ENCODE measurements at places on chromosomes 4 and X.

- no peak for DNase-seq
These were observed 437.9 kb downstream of the AFF2 start for GRCh38 chrX:148938348-148938747.

GRCh38 chrX:69163936-69164741, 1.1 kb downstream of the PJA1 start:
- peak; percentile 16 for DNase-seq

- DNase-seq, result no peak
These were observed 7.4 kb downstream of the BGN start for GRCh38 chrX:153502131-153502530.

- DNase-seq, result peak; percentile 79
These were observed 71.7 kb downstream of the APBB2 start for GRCh38 chr4:41142376-41143310.

DNA sequence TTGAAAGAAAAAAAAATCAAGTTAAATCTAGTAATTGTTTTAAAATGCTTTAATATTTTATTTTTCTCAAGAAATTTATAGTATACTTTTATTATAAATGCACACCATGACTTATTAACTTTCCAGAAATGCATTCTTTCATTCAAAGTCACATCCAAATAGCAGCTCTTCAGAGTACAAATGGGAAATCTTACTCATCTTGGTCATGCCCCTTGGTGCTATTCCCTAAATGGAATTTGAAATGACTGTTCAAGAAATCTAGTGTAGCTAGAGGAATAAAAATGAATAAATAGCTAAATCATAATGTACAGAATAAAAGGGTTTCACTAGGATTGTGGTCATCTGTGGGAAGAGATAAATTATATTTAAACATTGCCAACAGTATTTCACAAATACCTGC, 1139.7 kb downstream of the PCDH18 start:
- DNase-seq, result no peak

DNA sequence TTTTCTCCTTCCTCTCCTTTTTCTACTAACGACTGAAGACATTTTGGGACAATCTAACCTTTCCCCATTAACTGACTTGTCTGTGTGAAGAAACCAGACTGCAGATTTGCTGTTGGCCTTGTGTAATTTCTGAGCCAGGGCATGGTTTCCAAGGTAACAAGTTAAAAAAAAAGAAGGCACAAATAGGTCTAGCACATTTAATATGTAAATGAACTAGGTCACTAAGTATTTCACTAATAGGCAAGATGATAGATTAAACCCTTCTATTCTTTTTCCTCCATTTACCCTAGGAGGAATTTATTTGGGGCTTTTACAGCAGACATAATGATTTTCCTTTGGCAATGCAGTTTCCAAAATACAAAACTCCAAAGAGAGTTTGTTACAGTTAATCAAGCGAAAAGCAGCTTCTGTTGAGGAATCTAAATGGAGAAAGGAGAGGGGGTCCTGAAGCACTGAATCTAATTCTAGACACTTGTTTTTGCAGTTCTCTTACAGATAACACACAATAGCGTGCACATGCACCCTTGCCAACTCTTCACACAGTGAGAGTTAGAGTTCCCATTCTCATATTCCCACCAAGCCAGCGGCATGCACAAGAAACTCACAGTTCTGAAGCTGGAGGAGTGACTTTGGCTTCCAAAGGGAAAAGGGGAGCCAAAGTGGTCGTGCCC, 72.0 kb downstream of the TSPAN5 start:
- DNase-seq, result no peak

DNA sequence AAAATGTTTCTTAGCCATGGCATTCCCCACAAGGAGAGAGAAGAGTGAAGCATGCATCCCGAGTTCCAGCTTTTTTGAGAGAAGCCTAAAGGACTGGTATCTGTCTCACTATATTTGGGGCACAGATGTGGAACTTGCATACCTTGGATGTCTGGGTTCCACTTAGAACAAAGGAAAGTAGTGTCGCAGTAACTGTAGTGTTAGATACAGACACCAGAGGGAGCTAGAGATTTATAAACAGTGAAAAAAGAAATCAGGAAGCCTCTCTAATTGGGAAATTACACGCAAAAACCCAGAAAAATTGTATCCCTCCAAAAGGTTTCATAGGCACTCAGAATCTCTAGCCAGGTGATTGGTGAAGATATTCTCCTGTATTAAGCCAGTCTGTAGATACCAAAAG, 34.4 kb downstream of the AGTR2 start:
- no peak for DNase-seq

DNA sequence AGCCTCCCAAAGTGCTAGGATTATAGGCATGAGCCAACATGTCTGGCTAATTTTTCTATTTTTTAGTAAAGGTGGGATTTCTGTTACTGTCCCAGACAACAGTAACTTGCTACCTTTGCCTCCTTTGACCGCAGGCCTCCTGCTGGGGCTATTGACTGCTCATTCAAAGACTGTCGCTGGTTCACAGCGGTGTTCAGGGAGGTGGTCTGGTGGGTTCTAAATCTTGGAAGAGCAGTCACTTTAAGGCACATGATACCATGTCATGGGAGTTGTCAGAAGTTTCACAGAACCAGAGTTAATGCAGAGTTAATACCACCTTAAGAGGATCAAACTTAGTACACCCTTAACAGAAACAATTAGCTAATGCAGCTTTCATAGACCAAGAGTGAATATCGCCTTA, 3.8 kb downstream of the ASMT start:
- DNase-seq, result no peak

GRCh38 chr4:94489098-94489497, 37.4 kb downstream of the PDLIM5 start:
- DNase-seq, result peak; percentile 46

- DNase-seq, result no peak
These were observed 3.2 kb downstream of the TMEM165 start for GRCh38 chr4:55398966-55399365.

GRCh38 chr4:115437739-115438138, 324.3 kb upstream of the NDST4 start:
- no peak for DNase-seq

DNA sequence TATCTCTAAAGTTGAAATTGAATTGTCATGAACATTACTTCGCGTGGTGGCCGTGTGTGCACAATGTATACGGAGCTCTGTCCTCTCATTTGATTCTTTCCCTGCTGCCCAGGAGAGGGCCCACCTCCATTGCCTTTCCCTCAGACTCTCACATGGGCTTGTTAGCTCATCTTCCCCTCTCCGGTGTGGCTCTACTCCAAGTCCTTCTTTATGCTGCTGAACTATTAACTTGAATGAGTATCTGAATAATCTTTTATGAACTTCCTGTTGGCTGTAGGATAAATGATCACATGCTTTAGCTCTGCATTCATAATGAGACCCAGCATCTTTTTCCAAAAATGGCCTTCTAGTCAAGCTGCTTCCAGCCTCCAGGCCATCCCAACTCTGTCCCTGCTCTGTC, 68.8 kb upstream of the CLNK start:
- DNase-seq, result peak; percentile 43

DNA sequence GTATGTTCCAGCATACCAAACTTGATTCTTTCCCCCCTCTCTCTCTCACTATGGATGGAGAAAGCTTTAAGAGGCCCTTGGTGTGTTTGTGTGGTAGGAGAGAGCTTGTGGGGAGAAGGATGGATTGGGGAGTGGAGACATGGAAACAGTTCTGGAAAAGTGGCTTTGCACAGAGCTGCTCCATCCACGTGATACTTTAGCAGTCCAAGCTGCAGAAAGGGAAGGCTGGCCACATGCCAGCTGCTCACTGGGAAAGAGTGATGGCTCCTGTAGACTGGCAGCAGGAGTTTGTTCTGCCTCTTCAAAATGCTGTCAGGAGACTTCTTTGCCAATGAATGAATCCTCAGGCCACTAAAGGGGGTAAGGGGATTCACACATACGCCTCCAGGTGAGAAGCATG, 21.7 kb upstream of the SEC24B start:
- peak; percentile 20 for DNase-seq

DNA sequence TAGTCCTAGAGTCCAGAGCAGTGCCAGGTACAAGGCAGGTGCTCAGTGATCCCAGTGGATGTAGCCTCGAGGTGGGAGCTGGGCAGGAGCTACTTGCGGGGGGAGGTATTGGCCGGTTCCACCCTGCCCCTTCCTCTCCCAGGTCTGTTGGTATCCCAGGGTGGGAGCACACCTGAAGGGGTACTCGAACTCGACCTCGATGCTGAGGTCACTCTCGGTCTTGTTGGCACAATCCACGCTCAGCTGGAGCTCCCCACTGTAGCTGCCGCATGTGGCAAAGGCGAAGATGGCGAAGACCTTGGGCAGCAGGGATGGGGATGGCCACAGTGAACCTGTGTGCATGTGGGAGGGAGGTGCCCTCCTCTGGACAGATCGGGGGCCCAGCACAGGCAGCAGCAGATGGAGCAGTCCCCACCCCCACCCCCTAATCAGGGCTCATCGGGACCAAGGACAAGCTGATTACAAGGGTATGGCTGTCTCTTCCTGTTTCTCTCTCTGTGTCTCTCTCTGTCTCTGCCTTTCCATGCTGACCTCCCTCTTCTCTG, 2.4 kb downstream of the SYP start:
- DNase-seq, result no peak

GRCh38 chr4:155629183-155629825, 37.3 kb upstream of the GUCY1A1 start:
- peak; percentile 89 for DNase-seq

GRCh38 chr4:792626-793092, 33.3 kb downstream of the CPLX1 start:
- no peak for DNase-seq

DNA sequence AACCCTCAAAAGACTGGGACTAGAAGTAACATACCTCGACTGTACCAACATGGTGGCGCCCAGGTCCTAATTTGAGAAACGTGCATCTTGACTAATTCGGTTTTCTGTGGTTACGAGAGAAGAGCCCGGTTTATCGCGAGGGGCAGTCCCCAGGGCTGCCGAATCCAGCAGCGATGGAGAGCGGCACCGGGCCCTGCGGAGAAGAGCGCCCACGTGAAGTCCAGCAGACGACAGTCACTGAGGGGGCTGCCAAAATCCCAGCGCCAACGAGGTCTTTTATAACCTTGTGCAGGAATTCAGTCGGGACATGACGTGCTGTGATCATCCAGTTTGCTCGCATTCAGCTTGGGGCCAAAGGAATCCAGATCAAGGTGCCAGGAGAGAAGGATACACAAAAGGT, 187.5 kb upstream of the SLITRK2 start:
- no peak for DNase-seq

DNA sequence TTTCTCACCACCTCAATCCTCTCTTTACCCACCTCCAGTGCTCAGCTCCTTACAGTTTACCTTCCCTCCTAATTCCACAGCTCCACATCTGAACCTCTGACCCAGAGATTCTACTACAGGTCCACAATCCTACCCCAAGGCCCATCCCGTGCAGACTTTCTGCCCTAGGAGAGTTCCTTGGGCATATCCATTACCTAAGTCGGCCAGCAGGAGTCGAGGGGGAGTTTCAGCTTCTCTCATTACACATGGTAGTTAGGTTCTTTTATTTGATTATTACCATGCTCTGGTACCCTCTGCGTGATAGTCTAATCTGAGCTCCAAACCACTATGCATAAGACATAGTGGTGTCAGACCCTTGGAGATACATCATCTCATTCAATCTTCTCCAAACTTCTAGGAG, 117.9 kb downstream of the SH3RF1 start:
- DNase-seq, result no peak

DNA sequence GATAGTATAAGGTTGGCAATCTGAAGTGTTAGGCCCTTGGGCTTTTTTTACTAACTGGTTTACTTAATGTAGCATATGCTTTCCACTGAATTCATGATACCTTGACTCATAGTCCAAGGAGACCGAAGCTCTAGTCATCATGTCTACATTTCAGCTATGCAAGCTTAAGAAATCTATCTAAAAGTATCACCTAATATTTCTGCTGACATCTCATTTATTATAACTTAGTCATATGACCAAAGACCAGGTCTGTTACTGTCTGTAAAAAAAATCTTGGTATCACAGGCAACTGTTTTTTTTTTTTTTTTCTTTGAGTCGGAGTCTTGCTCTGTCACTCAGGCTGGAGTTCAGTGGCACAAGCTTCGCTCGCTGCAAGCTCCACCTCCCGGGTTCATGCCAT, 814.0 kb upstream of the NDST4 start:
- no peak for DNase-seq

- peak; percentile 78 for DNase-seq
These were observed 39.3 kb upstream of the FAM47B start for GRCh38 chrX:34903316-34903715.

GRCh38 chr4:163164591-163164990, 2.1 kb downstream of the NAF1 start:
- DNase-seq, result no peak

GRCh38 chrX:139851730-139852129, 81.1 kb downstream of the ATP11C start:
- peak; percentile 93 for DNase-seq

- no peak for DNase-seq
These were observed at the start of gene BTK for GRCh38 chrX:101385795-101386541. BTK (minus strand) TSS chrX:101386191; CDS start chrX:101375284, 10,907 bp downstream.

DNA sequence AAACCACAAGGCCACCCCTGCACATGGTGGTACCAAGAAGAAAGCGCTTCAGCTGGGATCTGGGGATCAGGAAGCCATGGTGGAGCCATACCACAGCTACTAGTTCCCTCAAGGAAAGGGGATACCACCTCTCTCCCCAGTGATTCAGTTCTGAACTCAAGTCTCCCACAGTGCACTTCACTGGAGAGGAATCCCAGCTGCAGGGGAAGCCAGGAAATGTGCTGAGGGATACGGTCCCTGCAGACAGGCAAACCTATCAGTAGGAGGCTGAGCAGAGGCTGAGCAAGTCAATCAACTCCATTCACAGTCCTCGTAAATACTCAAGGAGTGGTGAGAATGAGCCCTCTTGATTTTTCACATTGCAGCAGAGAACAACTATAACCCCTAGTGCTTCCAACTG, 11.0 kb downstream of the TMEM192 start:
- no peak for DNase-seq

- peak; percentile 69 for DNase-seq
These were observed 137.8 kb upstream of the TBC1D9 start for GRCh38 chr4:140893939-140894338.

DNA sequence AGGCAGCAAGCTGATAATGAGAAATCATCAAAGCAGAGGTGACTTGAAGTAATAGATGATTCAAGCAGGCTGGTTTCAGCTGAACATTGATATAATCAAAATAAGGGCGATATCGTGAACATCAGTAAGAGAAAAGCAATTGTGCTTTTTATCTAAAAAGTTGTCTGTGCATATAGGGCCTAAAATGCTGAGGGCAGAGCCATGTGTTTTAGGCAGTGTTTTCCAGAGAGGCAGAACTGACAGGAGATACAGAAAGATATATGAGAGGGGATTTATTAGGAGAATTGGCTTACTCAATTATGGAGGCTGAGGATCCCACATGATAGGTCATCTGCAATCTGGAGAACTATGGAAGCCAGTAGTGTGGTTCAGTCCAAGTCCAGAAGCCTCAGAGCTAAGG, 136.5 kb upstream of the NPY2R start:
- DNase-seq, result no peak

DNA sequence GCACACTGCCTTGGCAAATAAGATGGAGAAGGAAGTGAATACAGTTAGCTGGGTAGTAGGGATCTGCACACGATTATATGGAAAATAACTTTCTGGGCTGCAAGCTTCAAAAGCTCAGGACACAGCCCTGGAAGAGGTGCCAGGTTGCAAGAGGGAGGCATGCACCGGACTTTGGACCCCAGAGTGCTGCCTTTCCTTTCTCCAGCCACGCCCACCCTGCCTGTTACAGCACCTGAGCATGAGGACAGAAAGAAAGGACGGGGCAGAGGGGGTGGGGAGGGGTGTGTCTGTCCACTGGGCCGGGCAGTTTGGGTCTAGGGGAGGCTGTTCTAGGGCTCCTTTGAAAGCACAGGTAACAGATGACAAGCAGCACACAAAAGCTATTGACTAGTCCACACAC, 152.8 kb downstream of the ENPP6 start:
- DNase-seq, result no peak
